ENCODE measurements at places on chromosomes 5 and 9.

DNA sequence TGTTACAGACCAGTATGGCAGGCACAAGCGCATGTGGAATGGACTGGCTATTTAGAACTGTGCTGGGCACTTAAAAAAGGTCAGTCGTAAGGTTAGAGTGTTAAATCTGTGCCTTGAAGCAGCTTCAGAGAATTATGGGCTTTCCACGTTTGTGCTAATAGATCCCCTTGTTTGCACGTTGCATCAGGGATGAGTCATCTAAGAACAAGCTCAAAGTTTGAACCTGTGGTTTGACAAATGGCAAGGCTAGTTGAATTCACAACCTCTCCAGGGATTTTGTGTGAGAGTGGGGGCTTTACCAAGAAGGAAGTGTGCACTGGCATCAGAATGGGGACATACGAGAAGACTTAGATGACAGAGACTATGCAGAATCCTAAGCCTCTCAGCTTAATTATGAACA is 249.6 kb downstream of the IRX1 start:
- DNase-seq = no peak

- DNase-seq = no peak
These were observed 342.8 kb downstream of the TMEM167A start for GRCh38 chr5:82734347-82734746.

- DNase-seq = no peak
These were observed 721.9 kb downstream of the BRINP1 start for GRCh38 chr9:118647331-118647730.

DNA sequence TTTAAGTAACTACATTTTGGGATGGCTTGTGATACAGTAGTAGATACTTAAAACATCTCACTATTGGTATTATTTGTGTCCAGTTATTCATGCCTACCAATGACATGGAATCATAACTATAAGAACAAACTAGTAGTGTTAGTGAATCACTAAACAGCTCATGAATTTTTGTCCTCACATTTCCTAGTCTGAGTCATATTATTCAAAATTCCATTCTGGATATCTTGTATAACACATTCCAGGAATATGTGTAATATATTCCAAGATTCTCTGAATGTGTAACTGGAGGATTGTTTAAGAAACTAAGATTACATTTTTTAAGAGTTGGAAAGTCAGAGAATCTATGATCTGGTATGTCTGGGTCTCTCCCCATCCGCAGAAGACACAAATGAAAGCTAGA is 565.3 kb upstream of the ZNF608 start:
- DNase-seq = no peak

DNA sequence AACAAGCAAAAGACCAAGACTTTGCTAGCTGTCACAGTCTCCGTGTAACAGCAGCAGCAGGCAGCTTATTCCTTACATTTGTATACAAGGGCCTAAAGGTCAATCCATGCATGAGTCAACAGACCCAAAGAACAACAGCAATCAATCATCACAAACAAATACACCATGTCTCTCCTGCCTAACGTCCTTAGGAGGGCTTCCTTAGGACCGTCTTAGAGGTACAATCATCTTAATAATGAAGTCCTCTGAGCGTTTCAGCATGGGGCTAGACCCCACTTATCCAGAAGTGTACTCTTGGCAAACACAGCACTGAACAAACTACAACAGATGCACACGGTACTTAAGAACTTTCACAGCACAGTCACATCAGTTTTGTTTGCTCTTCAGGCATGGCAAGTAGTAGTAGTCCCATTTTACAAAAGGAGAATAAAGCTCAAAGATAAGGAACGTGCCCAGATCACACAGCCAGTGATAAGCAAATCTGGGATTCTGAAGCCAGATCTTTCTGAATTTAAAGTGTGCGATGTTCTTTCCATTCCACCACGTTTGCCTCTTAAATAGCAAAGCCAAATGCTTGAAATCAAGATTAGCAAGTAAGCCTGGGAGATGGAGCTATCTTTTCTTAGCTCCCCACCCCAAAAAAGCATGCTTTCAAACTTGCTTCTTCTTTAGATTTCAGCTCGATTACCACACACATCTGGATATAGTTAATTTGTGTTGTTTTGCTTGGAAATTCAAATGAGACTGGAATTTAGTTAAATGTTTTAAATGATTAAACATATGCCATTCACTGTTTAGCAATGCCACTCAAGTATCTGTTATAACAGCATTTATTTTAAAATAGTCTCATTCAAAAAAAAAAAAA is 24.2 kb downstream of the PSMB7 start:
- no peak for DNase-seq

GRCh38 chr9:77750284-77750683 is 102.2 kb upstream of the GNA14 start:
- no peak for DNase-seq

GRCh38 chr5:59151162-59151889 is 568.5 kb downstream of the RAB3C start:
- DNase-seq = no peak

DNA sequence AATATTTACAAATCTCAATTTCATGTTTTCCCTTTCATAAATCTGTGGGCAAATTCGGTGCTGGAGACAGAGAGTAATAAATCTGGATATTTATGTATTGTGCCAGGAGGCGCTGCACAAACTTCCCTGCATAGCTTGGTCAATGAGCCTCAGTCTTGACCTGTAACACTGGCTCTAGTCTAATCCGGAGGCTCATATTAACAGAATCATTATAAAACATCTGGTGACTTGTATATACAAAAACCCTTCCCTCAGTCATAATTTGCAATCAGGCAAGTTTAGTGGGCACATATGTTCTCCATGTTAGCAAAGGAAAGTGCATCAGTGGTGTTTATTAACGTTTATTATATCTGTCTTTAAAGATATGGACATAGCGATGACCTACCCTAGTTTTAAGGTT is 104.0 kb upstream of the BNC2 start:
- DNase-seq = no peak
